Fibroblast of skin of scalp (primary cell): ENCODE measurements at places on chromosomes 7 and 10.
A peak's percentile ranks its signal among the peaks of the same experiment; 100 is the strongest.

DNA sequence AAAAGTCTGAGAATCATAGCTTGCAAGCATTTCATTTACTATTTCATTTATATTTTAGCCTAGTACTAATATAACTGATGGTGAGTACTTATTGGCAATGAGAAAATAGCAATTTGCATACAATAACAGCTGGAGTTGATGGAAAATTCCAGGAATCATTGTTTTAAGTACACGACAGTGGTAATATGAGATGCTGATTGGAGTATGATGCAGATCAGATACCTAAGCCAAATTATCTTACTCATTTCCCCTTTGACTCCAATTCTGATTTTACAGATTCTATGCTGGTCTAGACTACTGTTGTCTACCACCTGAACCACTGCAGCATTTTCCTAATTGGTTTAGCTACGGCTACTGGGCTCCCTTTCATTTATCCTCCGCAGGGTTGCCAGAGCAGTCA is 36.7 kb downstream of the GNG11 start:
- DNase-seq: no peak

DNA sequence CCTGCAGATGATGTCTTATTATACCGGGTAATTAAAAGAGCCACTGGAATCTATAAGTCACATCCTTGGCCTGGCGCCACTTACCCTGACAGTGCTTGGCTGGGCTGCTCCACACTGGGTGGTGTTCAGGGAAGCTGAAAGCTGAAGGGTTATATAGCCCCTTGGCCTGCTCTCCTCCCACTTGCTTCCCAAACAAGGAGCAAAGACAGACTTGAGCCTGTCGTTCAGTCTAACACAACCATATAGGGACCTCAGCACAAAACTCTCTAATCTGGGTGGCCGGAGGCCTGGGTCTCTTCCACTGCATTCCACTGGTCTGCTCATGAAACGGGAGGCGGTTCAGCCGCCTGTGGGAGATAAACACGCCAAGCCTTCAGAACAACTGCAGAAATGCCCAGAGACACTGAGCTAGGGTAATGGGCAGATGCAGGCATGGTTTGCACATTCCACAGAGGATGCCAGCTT is at the start of gene ACTA2:
TSS of gene ACTA2 (minus strand) at position 127 of the 465 bp plus-strand sequence. CDS start 3,843 bp downstream, outside the sequence.
- peak; percentile 99 for DNase-seq

GRCh38 chr10:52245547-52245946 is 68.5 kb upstream of the DKK1 start:
- no peak for DNase-seq

DNA sequence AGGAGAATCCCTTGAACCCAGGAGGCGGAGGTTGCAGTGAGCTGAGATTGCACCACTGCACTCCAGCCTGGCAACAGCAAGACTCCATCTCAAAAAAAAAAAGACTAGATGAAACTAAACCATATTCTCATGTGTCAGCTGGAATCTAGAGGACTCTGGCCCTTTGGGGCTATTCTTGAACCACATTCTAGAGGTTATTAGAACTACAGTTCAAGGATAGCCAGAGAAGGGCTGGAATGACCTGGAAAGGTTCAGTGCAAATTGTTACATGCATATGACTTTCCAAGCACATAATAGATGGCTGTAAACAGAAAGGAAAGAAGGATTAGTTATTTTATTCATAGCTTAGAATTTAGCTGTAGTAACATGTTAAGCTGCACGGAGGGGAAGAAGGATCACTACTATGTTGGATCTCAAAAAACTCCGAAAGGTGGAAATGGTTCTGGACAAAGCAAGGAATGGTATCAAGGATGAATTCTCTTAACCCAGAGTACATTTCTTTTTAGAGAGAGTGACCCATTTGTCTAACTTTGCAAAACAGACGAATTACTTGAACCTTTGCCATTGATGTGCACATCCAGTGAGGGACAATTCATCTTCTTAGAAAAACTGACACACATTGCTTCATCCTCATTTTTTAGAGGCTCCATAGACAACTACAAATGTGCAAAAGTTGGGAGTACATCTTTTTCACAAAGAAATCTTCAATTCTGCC is 124.0 kb upstream of the SAMD8 start:
- DNase-seq: no peak

GRCh38 chr10:784403-785088 is 95.1 kb upstream of the DIP2C start:
- DNase-seq: peak; percentile 85

GRCh38 chr7:98322331-98323270 is 41.1 kb downstream of the BRI3 start:
- DNase-seq: no peak
